ENCODE measurements at places on chromosomes 5 and 9.

DNA sequence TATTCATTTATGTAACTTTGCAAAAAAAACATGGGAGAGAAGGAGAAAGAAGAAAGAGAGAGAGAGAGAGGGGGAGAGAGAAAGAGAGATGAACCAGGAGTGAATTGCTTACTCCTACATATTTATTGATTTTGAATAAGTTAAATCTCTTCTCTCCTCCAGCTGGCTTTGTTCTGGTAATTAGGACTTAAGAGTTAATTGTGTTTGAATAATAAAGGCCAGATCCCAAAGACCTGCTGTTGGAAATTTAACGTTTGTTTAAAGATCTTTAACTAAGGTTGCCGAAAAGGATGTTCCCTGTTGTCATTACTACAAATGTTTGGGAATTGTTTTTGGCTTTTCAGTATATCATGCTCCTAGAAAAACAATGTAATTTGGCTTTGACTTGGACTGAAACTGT lies 473.0 kb downstream of the TUSC1 start:
- no peak for DNase-seq

DNA sequence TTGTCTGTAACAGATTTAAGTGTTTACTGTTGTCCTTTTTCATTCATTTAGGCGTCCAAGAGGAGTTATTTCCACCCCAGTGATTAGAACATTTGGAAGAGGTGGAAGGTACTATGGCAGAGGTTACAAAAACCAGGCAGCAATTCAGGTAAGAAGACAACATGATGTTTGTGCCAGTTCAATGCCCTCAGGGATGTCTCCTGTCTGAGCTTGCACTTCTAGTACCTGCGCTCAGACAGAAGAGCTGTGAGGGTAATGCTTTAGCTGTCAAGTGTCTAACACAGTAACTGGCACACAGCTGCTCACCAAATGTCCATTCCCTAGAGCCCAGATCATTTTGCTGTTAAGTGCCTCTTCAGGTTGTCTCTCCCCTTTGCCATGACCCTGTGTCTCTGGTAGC lies 14.2 kb upstream of the PHF2 start:
- no peak for DNase-seq

GRCh38 chr5:68345582-68345981 lies 130.0 kb downstream of the PIK3R1 start:
- no peak for DNase-seq

DNA sequence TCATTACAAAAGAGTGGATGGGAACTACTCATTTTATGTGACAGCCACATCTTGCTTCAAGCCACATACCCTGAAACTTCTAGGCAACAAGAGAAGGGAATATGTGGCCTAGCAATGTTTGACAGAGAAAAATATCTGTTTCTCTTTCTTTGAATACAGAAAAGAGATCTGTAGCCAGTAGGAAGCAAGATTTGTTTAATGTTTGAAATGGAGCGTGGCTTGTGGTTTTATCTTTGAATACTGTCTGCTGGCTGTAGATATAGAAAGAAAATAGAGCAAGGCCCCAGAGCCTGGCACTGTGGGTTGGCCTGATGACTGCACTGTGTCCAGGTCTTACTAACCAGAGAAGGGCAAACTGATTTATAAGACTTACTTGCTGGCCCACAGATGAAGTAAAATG lies 133.8 kb downstream of the ARHGEF28 start:
- no peak for DNase-seq

- DNase-seq: peak; percentile 78
Measured at GRCh38 chr5:128304088-128304487, 220.5 kb downstream of the SLC12A2 start.

DNA sequence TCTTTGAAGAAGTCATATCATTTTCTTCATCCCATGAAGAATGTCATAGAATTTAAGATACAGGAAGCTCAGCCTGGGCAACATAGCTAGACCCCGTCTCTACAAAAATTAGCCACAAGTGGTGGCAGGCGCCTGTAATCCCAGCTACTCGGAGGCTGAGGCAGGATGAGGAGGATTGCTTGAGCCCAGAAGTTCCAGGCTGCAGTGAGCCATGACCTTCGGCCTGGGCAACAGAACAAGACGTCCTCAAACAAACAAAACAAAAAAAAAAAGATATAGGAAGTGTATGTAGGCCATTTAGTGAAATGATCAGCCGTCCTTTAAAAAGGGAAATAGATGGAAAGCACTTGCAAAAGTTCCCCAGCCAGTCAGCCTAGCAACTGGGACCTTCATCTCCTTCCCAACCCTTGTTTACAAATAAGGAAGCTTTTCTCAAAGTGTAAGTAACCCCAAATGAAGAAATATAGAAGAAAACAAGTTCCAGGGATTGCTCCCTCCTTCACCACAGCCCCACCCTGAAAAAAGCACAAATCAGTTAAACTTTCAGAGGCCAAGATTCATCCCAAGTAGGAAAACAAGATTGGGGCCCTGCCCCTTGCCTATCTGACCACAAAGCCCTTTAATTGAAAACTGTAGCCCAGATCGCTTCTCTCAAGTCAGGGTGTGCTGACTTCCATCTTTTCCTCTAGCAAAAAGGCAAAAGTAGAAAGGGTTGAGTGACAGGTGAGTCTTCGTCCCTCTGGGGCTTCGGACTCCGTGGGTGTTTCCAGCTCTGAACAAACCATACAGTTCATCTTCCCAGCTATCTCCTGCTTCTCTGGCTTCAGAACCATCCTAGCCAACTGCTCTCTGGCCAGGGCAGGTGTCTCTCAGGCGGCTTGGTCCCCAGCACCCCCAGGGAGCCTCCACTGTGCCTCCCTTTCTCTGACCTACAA lies 1.2 kb downstream of the SLC31A2 start:
- no peak for DNase-seq
